Activated naive CD4-positive, alpha-beta T cell treated with anti-CD3 and anti-CD28 coated beads, Interleukin-2, amount 10 ng/mL, durations not matched to agents 7 days and 5 days (primary cell): ENCODE measurements at places on chromosomes 11 and 22.

DNA sequence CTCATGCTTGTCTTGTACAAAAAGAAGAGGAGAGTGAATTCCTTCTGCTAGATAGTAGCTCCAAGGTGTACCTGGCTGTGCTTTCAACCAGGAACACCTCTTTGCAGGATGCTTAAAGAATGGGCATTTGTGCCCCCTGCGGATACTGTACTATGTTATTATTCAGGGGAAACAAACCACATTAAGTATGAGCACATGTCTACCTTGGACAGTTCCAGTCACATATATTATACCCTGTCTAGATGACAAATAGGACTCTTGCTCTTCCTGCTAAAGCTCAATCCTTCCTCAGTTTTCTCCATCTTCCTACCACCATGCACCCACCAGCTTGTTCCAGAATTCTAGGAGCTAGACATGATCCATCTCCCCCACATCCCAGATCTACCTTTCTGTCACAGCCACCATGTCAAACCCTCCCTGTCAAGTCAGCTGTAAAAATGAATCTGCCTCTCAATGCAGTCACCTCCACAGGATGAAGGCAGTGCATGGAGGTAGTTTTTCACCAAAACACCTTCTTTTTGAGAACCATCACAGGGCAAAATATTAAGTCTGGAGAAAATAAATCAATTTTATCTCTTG lies 337.4 kb downstream of the LARGE1 start:
- no peak for DNase-seq

DNA sequence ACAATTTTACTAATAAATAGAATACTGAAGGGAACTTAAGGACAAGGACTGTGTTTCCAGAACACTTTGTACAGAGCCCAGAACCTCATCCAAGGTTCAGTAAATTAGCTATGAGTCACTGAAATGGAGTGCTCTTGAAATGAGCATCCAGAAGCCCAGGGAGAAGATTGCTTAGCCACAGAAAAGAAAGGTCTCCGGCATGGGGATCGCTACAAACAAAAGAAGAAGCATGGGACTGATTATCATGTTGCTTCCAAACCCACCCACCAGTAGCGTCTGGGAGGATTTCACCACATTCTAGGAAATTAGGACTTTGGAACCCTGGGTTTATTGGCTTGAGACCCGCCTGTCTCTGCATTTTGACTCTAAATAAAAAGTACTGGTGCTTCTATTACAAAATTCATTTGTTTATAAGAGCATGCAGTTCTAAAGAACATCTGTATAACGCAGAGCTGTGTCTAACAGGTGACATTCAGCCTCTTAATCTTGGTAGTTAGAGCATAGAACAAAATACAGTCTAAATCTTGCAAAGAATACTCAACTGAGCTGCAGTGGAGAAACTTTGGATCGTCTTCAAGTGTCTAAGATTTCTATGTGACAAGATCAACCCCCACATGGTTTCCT lies 35.9 kb upstream of the SESN3 start:
- no peak for DNase-seq

GRCh38 chr11:2586087-2586792 lies 113.6 kb downstream of the KCNQ1OT1 start:
- DNase-seq: peak; percentile 11

GRCh38 chr22:17105143-17106129 lies 15.7 kb downstream of the TMEM121B start:
- peak; percentile 4 for DNase-seq

DNA sequence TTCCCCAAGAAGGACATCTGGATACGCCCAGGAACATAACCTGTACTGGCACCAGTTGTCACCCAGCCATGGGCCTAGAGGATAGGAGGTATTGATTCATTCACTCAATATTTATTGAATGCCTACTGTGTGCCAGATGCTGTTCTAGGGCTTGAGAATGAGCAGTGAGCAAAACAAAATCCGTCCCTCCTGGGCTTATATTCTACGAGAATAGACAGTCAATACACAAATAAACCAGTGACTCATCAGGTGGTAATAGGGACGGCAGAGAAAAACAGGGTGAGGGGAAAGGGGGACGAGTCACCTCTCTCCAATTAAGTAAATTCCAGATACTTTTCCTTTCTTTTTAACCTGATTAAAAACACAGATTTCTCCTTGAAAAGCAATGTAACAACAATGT lies 103.5 kb downstream of the MICAL2 start:
- no peak for DNase-seq

DNA sequence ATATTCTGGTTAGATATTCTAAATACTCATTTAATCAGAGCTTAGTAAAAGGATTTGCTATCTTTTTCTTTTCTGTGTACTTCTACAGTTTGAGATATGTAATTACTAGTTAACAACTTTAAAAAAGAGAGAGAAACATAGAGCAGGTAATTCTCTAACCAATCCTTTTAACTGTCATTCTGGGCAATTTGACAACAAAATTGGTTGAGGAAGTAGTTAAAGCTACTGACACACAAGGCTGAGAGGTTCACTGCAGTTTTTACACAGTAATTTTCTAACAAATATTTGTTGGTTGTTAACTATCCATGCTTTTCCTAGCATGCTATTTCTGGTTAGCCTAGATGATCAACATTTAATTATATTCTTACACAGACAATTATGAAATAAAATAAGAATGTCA lies 3.6 kb downstream of the SOX6 start:
- no peak for DNase-seq

DNA sequence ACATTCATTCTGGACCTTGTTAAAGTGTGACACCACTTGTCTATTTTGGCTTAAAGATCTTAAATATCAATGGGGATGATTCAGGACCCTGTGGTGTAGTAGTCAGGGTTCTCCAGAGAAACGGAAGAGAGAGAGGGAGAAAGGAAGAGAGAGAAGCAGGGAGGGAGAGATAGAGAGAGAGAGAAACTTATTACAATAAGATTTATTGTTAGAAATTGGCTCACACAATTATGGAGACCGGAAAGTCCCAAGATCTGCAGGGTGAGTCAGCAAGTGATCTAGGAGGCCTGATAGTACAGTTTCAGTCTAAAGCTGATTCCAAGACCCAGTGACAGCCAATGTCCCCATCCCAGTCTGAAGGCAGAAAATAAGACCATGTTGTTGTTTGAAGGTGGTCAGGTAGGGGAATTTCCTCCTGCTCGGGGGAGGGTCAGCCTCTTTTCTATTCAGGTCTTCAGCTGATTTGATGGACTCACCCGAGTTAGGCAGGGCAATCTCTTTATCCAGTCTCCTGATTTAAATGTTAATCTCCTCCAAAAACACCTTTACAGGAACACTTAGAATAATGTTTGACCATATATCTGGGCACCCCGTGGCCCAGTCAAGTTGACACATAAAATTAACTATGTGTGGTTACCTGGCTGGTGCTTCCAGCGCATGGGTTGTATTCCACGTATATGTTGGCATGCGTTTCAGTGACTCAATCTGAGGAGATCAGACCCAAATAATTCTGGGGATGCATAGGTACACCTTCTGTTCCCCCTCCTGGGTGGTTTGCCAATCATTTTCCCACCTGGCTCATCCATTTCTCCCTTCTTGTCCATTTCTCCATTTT lies 1350.5 kb downstream of the TBC1D22A start:
- no peak for DNase-seq

GRCh38 chr11:15976433-15977045 lies 379.8 kb downstream of the SOX6 start:
- DNase-seq: no peak

DNA sequence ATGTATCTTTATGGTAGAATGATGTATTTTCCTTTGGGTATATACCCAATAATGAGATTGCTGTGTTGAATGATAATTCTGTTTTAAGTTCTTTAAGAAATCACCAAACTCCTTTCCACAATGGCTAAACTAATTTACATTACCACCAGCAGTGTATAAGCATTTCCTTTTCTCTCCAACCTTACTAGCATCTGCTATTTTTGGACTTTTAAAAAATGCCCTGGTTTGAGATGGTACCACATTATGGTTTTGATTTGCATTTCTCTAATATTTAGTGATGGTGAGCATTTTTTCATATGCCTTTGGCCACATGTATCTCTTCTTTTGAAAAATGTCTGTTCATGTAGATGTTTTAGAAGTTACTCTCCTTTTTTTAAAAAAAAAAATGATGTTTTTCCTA lies 142.0 kb downstream of the METTL15 start:
- DNase-seq: no peak

- no peak for DNase-seq
Measured at GRCh38 chr11:65646958-65647701, 9.2 kb downstream of the SIPA1 start.

GRCh38 chr22:22394591-22394990 lies 114.0 kb downstream of the ZNF280B start:
- no peak for DNase-seq

DNA sequence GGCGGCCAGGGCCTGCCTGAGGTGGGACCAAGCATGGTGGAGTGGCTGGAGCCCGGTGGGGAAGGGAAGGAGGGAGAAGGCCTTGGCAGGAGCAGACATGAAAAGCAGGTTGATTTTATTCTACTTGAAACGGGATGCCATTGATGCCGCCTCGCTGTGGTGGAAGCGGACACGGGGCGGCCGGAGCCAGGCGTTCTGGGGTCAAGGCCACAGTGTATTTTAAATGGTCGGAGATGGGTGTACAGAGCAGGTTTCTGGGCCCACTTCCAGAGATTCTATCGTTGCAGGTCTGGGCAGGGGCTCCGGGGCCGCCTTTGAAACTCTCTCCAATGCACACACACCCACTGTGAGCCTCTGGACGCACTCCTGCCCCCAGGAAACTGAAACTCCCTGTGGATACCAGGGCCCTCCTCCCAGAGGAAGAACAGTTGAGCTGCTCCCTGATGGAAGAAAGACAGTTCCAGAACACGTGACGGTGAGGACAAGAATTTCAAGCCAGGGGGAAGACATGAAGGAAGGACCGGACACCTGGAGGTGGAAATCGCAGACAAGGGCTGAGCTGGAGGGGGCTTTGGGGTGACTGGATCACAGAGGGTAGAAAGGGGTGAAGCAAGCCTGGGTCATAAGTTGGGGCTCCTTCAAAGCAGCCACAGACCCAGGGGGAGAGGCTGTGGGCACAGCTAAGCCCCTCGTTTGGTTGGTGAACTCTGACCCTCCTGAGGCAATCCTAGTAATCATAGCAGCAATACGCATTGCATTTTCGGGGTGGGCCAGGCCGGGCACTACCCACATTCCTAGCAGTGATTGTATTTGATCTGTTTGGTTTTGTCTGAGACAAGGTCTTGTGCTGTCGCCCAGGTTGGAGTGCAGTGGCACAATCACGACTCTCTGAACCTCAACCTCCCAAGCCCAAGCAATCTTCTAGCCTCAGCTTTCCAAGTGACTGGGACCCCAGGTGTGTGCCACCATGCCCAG lies 12.3 kb upstream of the LINC01488 start:
- DNase-seq: no peak

GRCh38 chr22:20008221-20008995 lies 8.2 kb downstream of the ARVCF start:
- DNase-seq: no peak

DNA sequence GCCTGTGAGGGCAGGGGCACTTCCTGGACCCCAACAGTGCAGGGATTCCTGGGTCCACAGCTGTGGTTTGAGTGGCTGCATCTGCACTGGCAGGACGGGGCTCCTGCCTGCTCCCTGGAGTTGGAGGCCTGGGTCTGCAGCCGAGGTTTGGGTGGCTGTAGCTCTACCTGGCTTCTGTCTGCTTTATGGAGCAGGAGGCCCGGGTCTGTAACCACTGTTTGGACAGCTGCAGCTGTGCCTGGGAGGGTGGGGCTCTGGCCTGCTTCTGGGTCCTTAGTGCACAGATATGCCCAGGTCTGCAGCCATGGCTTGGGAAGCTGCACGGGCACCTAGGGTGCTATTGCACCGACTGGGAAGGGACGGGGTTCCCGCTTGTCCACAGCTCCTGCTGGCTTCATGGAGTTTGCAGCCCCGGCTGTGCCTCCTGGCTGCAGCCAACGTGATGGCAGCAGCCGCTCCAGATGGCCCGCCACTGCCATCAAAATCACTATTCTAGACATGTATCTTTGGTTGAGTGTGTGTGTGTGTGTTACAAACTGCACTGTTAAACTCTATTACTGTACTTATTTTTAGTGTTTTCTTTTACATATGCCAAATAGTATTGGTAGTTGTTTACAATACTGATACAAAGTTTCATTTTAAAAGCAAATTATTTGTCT lies 412.3 kb upstream of the KIRREL3 start:
- no peak for DNase-seq

DNA sequence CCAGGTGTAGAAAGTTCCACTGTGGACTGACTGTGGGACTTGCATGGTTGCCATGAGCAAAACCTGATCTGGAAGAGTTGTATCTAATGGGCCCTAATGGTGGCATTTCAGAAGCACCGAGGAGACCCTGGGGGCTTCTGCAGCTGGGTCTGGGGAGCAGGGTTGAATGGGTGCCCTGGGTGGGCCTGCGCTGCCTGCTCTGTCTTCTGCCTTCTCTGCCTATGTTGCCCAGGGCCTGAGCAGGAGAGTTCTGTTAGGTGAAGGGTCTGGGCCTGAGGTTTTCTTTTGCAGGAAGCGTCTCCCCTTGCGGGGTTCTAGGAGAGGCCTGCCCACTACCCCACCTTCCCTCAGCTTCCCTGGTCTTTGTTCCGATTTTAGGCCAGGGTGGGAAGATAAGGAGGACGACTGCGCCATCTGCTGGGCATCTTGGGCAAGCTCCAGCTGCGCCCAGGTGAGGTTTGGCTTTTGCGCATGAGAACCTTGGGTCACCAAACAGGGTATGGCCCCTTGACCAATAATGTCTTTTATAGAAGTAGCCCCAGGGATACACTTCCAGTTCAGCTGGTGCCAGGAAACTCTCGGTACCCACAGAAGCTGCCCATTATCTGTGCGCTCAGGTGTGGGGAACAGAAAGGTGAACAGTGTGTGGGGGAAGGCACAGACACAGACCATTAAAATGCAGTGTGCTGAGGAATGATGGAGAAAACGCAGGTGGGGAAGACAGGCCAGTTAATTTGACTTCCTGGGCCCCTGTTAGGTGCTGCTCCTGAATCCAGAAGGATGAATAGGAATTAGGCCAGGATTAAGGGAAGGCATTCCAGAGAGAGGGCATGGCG lies 23.2 kb downstream of the COMMD9 start:
- DNase-seq: peak; percentile 68

DNA sequence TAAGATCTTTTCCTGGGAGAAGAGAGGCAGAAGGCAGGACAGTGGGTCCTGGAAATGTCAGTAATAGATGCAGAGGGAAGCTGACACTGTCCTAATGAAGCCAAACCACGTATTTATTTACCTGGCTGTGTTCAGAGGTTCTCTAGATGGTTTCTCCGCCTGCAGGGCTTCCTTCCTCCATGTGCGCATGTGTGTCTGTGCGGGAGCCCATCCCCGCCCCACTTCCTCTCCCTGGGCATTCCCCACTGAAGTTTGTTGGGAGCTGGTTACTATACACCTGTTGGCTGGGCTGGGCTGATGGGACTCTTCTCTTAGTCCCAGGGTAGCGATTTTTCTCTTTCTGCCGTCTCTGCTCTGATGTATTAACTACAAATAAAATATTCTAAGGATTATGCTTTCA lies 204.9 kb upstream of the TBCEL start:
- DNase-seq: no peak
